ENCODE measurements at places on chromosomes 13 and 19. TPM values are rescaled to one million over a fixed set of nuclear protein-coding genes. Genes with fewer than 3 reads are reported as not detected.

GRCh38 chr13:36850790-36851438 lies 31.9 kb downstream of the RFXAP start:
- DNase-seq, result no peak

GRCh38 chr13:30753030-30753616 lies 17.8 kb downstream of the ALOX5AP start:
- DNase-seq, result no peak

GRCh38 chr19:33437821-33438671 lies 64.5 kb downstream of the CEBPG start:
- DNase-seq, result peak; percentile 34

DNA sequence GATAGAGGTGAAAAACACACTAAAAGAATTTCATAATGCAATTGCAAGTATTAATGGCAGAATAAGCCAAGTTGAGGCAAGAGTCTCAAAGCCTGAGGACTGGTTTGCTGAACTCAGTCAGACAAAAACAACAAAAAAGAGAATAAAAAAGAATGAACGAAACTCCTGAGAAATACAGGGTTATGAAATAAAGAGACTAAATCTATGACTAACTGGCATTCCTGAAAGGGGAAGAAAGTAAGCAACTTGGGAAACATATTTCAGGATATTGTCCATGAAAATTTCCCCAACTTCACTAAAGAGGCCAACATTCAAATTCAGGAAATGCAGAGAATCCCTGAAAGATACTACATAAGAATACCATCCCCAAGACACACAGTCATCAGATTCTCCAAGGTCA lies 47.8 kb downstream of the UBL3 start:
- DNase-seq, result no peak

- DNase-seq, result no peak
Measured at GRCh38 chr19:53977429-53977990, 13.9 kb upstream of the CACNG6 start.

- no peak for DNase-seq
Measured at GRCh38 chr19:29875931-29876330, 64.1 kb downstream of the CCNE1 start.

GSX1 gene
- polyA plus RNA-seq, result not detected

ZNF534 gene
- 0.11 TPM for polyA plus RNA-seq

Data from heart left ventricle (tissue), 16 donors.